ENCODE measurements at places on chromosomes 5 and 9.

DNA sequence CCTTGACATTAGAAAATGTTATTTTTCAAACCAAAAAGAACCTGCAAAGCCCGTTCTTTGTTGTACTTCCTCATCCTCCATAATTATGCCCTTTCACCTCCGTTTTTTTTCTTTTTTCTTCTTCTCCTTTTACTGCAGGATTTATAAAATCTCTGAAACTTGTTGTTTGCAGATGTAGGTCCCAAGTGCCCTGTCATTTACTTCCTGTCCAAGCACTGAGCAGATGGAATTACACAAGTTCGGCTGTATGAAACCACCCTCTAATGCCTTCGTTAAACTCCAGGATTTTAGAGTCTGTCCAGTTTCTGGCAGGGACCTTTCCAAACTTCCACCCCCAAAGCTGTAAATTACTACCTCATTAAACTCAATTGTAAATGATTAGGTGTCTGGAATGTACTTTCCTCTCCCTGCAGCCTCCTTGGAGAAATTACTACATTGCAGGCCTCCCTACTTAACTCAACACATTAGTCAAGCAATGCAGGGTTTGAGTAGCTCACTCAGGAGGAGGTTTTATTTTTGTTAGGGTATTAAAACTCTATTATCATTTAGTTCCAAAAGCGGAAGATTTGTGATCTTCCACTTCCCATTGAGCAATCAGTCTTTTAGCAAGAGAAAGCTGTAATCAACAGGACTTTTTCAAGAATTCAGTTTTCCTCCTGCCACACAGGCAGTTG, 125.6 kb upstream of the LPAR1 start:
- no peak for DNase-seq

- no peak for DNase-seq
Measured at GRCh38 chr9:33676746-33677505, 118.4 kb upstream of the PRSS3 start.

DNA sequence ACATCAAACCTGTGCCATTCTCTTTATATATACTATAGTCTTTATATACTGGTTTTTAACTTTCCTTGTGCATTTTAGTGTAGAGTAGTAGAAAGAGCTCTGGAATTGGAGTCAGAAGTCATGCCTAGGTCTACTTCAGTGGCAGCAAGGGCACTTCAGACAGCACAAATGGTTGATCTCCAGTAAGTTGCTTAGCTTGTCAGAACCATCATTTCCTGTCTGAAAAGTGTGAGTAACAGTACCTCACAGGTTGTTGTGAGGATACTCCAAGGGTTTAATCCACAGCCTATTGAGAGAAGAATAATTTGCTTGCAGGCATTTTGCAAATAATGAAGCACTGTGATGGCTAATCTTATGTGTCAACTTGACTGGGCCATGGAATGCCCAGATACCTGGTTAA, 95.8 kb upstream of the NR4A3 start:
- DNase-seq, result no peak

DNA sequence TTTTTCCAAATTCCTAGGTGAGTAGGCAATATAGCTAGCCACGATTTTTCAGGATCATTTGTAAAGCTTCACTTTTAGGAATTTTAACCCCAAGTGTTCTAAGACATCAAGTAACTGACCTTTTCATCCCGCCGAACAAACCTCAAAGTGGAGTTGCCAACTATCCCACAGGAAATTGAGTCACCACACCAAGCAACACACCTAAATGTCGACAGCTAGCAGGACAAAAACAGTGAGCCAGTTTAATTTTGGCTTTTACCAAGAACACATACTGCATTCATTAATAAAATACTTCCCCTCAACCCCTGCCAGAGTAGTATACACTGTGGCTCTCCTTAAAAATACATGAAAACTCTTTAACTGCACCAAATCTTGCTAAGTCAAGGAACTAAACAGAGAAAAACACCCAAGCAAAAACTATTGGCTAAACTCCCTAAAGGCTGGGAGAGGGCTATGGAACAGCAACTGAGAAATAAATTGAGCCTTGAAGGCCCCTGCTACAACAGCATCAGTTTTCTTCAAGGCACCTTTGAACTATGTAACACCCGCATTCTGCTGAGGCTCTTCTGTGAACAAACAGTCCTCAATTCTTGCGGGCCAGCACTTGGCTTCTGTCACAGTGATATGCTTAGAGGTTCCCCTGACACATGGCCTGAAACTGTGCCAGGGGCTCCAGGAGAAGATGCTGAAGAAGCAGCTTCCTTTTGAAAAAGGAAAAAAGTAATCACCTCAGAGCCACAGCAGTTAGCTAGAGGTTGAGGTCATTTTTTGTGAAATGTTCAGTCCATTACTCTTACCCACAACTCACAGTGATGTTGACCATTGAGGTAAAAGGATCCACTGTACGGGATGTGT, 459.6 kb downstream of the RAB3C start:
- no peak for DNase-seq

- no peak for DNase-seq
Measured at GRCh38 chr9:98899408-98900056, 44.2 kb upstream of the COL15A1 start.

- no peak for DNase-seq
Measured at GRCh38 chr5:114332925-114333324, 28.9 kb upstream of the KCNN2 start.

- no peak for DNase-seq
Measured at GRCh38 chr9:76351006-76351405, 43.2 kb downstream of the RFK start.
